MV-4-11 (cell line): ENCODE measurements at places on chromosomes 5 and 9.

DNA sequence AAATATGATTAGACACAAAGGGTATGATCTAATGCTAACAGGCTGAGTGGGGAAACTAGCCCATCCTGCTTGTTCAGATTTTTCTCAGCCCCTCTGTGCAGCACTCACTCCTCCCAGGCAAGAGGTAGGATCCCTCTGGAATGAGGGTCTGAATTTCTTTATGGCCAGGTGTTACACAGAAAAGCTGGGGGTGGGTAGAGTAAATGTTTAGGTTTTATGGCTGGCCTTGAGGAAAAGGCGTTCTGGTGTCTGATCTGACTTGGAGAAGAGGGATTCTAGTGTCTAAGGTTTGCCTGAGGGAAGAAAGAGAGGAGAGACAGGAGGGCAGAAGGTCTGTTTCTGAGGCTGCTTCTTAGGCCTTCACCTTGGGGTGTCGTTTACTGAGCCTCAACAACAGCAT is 97.3 kb downstream of the MUSK start:
- no peak for DNase-seq

DNA sequence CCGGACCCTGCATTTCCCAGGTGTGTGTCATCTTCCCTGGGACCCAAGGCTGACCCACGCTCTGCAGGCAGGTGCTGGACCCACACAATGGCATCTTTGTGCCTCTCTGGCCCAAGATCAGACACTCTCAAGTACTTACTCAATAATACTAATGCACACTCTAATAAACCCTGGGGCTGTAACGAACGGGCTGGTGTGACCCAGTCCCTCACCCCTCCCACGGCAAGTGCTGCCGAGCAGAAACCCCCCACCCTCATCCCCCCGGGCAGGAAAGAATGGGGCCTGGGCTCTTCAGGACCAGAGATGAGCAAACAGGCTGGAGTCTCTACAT is 1.1 kb upstream of the OBP2B start:
- no peak for DNase-seq

DNA sequence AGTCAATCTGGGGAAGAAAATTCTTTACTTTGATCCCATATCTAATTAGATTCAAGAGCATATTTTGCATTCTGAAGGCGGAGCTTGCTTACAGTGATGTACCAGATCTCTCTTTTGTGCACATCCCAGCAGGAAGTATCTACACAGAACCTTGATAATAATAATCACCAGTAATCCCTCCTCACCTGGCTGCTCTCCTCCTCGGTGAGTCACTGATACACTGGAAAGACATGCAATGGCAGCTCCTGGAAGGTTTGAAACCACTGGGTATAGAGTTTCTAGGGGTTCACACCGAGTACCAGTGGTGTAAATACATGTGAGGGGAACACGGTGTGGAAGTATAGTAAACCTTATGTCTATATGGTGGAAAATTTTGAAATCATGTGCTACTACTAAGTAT is 205.5 kb upstream of the TARS1 start:
- DNase-seq = no peak

GRCh38 chr9:84266087-84266561 is 74.4 kb downstream of the SLC28A3 start:
- DNase-seq = peak; percentile 23

- no peak for DNase-seq
Observed at GRCh38 chr9:4929917-4930316, 55.2 kb upstream of the JAK2 start.

GRCh38 chr5:160262151-160263074 is 33.1 kb downstream of the FABP6 start:
- peak; percentile 14 for DNase-seq

- DNase-seq = no peak
Observed at GRCh38 chr9:123191680-123192079, 76.7 kb downstream of the STRBP start.

DNA sequence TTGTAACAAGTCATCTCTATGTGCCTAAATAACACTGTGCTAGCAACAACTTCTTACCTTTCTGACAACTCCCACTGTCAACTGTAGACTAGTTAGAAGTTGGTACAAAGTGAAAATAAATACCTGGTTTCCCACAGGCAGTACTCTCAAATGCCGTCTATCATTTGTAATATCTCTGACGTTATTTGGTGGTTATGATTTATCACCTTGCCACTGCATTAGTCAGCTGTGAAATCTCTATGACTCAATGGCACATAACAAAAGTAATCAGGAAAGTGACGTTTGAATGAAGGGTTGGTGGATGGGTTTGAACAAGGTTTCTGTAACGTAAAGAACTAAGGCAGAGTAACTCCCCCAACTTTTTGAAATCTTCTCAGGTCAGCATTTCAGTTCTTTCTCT is 592.3 kb downstream of the MAT2B start:
- DNase-seq = no peak

DNA sequence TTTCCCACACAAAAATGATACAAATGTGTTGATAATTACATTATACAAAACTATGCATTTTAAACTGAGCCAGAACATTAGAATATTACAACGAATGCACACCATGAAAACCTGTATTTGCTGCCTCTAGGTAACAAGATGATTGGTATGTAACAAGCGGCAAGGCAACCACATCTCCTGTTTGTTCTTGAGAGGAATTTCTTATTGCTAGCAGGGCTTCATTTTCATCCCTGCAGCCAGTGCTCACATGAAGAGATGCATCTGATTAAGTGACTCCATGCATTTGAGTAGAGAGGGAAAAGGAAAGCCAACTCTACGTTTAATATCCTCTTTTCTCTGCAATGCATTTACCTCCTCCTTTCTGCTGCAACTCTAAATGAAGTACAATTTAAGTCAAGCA is 36.6 kb downstream of the FRMD3 start:
- no peak for DNase-seq

GRCh38 chr5:43039471-43040286 is 440 bp downstream of the ANXA2R start:
- peak; percentile 59 for DNase-seq

DNA sequence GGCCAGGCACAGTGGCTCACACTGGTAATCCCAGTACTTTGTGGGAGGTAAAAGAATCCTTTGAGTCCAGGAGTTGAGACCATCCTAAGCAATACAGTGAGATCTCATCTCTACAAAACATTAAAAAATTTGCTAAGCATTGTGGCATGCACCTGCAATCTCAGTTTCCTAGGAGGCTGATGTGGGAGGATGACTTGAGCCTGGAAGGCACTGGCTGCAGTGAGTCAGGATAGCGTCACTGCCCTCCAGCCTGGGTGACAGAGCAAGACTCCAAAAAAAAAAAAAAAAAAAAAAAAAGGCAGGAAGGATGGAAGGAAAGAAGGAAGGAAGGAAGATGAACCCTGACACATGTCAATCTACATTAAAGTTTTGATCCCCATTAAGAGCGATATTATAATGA is 1452.2 kb upstream of the ACO1 start:
- no peak for DNase-seq

- DNase-seq = no peak
Observed at GRCh38 chr5:14522721-14523120, 58.9 kb upstream of the OTULINL start.
